ENCODE measurements at places on chromosomes 16 and 17.

DNA sequence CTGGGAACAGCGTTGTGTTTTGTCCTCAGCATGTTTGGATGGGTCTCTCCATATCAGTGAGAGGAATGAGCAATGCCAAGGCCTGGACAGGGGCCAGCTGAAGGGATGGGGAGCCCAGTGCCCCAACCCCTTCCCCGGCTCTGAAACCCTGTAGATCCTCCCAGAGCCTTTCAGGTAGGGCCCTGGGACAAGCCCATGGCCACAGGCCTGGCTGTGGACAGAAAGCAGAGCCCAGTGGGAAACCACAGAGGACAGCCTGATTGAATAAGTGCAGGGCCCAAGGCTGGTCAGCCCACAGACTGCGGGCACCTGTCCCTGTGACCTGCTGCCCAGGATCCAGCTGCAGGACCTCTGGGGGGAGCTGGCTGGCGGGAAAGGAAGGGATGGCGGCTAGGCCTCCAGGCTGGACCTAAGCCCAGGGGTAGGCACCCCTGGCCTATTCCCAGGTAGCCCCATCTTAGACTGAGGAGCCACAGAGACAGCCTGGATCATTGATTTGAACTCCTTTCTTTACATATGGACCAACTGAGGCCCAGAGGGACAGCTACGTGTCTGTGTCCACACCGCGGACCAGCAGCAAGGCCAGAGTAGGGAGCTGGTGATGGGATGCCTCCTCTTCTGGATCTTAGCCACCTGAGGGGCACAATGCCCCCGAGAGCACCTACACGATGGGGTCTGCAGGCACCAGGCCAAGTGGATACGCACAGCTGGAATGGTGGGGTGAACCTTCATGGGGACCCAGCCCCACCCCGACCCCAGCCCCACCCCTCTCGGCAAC lies 1.3 kb downstream of the CCDC102A start:
- DNase-seq: no peak

DNA sequence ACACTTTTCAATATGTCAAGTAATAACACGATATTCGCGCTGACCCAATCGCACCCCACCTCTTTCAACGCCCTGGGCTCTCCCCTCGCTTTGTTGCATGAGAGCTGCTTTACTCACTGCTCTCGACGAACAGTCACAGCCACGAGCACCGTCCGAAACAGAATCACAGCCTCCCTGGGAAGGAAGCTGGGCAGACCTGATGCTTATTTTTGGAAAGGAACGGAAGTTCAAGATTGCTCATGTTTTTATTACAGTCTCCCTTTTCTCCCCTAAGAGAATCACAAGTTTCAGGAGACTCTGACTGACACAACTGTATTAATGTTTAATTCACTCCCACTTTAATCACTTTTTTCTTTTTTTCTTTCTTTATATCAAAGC lies 67.8 kb downstream of the ANKRD11 start:
- DNase-seq: no peak

- no peak for DNase-seq
Observed at GRCh38 chr17:17748604-17749003, 67.3 kb downstream of the RAI1 start.

DNA sequence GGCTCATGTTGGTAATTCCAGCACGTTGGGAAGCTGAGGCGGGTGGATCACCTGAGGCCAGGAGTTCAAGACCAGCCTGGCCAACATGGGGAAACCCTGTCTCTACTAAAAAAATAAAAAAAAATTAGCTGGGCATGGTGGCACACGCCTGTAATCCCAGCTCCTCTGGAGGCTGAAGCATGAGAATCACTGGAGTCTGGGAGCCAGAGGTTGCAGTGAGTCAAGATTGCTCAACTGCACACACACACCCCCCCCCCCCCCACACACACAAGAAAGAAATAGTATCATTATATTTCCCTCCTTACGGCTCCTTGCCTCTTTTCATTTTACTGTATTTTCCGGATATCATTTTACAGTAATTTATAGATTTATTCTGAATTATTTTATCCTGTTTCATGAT lies 963.1 kb upstream of the GOT2 start:
- no peak for DNase-seq

DNA sequence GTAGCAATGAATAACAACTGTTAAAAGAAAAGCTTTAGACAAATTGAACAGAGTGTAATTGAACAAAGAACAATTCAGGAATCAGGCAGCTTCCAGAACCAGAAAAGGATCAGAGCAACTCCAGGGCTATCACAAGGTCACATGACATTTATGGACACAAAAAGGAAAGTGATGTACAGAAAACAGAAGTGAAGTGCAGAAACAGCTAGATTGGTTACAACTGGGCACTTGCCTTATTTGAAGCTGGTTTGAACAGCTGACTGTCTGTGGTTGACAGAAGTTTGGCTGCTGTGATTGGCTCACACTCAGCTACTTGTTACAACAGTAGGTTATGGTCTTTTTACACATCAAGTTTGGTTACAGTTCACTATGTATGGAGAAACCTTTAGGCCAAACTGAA lies 14.8 kb downstream of the EFCAB5 start:
- DNase-seq: no peak

DNA sequence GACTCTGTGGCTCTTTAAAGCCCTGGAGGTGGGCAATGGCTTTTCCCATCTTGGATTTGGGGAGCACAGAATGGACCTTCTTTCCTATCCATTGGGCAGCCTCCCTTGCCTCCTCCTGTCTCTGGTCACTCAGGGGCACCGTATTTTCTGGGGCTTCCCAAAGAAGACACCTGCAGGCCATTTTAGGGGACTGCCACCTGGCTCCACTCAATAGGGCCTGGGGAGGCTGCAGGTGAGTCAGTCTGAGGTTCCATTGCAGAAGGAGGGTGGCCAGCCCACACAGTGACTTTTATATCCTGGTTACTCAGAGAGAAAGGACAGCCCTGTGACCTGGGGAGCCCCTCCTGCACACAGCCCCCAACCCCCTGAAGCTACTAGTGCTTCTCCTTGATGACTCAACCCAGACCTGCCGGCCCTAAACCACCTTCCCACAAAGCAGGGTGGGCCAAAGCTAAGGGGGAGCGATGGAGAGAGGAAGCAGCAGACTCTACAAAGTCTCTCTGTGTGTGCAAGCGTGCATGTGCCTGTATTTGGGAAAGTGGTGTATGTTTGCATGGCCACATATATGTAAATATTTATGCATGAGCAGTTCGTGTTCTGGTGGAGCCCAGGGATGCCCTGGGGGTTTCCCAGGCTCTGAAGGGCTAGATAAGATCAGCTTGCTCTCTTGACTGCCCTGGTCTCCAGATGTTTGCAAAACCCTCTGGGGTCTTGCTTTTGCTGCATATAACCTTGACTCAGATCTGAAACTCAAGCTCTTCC lies 5.0 kb downstream of the CX3CL1 start:
- DNase-seq: peak; percentile 3

DNA sequence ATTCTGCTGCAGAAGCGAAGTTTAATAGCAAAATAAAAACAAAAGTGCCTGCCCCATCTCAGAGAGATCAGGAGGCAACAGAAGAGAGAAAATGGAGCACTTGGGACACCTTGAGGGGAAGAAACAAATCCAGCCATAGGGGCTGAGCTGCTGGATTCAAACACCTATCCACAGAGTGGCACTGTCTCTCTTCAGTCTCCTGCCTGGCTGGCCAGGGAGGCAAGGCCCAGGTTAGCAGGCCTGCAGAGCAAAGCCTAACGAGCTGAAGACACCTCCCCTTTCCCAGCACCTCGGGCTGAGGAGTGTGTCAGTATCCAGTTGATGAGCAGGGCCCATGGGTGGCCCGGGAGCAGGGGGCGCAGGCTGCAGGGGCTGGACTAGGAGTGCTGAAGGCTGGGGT lies 8.8 kb upstream of the KRT31 start:
- no peak for DNase-seq

GRCh38 chr16:86303787-86304678 lies 206.3 kb upstream of the FOXF1 start:
- no peak for DNase-seq

GRCh38 chr16:58510776-58511628 lies 4.3 kb upstream of the SETD6 start:
- no peak for DNase-seq
